Mesenteric fat pad (tissue), 1 donor: ENCODE measurements at places on chromosomes 5 and 9.
A peak's percentile ranks its signal among the peaks of the same experiment; 100 is the strongest.

GRCh38 chr9:38107811-38108304 lies 38.8 kb upstream of the SHB start:
- DNase-seq = no peak

- peak; percentile 68 for DNase-seq
Measured at GRCh38 chr5:368183-369084, 46.9 kb downstream of the AHRR start.

DNA sequence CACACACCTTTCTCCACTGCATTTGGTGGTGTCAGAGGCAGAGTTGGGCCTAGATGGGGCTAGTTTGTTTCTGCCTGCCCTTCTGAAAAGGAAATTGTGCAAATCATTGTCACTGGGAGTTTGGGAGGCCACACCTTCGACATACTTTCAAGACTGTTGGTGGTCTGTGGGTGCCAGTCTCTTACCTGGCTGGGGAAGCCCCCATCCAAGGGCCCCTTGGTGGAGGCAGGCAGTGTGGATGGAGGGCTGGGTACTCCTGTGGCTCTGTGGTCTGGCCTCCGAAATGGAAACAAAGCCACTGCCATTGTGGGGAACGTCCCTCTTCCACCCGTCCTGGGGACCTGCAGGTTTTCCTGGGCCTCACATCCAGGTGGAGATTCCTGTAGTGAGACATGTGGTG lies 10.9 kb upstream of the PHYHD1 start:
- no peak for DNase-seq

DNA sequence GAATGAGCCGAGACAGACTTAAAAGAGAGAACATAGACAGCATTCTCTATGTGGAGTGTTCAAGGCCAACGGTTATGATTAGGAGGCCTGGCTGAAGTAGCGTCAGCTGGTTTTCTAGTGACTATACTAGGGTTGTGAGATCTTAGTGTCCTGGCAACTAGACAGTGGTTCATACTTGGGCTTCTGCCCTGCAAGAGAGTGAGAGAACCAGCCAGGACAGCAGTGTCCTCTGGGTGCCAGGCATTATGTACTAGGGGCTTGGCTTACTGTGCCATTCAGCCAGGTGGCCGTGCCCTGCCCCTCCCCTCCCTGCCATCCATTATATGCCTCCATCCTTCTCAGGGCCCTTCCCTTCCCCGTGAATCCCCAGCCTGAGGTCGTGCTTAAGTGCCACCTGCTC lies 56.8 kb downstream of the TRIO start:
- DNase-seq = no peak

- no peak for DNase-seq
Measured at GRCh38 chr5:133032852-133033742, 6.7 kb upstream of the ZCCHC10 start.

- no peak for DNase-seq
Measured at GRCh38 chr9:109122726-109123621, 3.2 kb upstream of the TMEM245 start.

DNA sequence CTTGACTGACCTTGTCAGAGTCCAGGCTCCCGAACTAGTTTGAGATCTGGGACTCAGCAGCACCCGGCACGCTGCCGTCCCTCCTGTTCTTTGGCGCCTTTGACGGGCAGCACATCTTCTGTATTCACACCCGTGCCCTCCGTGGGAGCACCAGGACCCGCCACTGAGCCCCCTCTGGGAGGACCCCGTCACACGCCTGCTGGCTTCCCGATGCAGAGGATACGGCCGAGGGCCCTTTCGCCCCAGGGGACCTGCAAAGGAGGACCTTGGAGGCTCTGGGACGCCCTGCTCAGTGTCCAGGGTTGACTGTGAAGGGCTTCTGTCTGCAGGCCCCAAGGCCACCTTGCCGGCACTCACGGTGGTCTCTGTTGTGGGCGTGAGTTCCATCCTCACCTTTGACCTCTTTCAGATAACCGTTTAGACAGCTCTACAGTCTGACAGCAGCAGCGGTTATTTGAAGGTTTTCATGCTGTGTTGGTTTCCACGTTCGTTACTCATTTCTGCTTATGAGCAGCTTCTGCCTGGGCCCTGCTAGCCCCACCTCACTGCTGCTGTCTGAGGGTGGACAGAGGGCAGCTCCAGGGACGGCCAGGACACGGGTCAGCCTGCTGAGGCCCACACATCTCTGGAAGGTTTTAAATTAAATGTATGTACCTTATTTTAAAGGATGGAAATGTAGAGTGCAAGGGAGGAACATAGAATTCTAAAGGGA lies 12.6 kb upstream of the EXOC3 start:
- DNase-seq = peak; percentile 86

DNA sequence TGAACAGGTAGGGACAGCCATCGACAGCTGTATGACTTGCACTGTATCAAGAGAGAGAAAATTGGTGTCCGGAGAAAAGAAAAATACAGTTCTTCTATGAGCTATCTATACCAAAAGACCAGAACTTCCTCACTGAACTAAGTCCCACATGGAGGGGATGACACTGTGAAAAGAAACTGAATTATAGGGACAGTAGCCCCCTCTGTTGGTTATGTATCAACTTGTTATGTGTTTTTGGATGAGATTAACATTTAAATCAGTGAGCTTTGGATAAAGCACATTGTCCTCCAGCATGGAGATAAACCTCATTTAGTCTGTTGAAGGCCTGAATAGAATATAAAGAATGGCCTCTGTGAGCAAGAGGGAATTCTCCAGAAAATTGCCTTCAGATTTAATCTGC lies 176.6 kb upstream of the SH3GL2 start:
- DNase-seq = no peak

DNA sequence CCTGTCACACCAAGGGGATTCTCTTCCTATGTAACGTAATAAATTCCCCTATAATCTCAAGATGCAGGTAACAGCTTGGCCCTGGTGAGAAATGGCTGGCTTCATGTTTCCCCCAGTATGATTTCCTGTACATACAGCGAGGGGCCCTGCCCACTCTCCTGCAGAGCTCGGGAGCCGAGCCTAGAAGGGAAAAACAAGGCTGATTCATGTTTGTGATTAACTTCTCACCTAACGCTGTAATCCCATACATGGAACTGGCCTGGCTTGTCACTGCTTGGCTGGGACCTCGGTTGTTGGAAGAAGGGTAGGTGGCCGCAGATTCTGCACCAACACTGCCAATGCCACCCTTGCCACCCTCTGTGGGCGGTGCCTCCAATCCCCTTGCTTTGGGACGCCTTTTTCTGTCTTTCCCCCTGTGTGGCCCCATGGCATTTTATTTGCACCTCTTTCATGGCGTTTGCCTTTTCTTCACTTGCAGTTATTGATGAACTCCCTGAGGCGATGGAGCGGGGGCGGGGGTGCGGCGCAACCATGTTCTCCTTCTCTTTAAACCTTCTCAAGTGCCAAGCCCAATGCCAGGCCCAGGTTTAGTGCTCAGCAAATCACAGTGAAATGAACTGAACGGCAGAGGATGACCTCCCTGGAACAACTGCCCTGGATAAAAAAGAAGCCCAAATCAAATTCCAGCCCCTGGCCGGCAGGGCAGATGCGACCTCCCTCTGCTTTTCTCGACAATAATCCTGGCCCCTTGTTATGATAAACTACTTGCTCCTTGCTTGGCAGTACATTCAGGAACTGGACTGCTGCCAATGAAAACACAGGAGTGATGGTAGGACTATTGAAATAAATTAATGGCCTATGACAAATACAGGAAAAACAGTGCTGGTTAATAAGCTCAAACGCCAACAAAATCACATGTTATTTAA lies 108.1 kb downstream of the TMEM174 start:
- DNase-seq = no peak

- no peak for DNase-seq
Measured at GRCh38 chr9:114677418-114677817, 4.6 kb downstream of the TEX48 start.

DNA sequence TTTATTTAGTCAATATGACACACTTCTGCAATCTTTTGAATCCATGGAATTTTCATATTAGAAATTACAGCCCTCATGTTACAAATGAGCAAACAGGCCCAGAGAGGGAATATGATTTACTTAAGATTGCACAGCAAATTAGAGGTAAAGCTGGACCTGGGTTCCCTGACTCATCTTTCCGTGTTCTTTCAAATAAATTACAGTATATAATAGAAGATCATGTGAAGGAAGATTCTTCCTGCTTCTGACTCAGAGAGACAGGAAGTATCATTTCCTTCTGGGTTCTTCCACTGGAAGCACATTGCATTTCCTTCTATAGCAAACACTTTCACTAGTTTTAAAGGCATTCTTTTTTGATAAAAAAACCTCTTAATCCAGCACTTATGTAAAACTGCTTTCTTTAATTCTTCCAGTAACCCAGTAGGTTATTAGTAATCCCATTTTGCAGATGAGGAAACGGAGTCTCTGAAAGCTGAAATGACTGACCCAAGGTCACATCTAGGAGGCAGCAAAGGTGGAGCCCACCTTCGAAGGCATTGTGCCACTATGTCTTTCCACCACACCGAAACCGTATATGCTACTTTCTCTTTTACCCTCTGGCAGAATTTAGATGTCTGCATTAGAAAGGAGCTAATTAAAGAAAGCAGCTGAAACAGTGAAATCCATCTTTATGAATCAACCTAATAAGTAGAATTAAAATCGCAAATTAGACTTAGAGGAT lies 566.7 kb upstream of the KLF4 start:
- no peak for DNase-seq

- no peak for DNase-seq
Measured at GRCh38 chr9:32385152-32385884, 875 bp downstream of the ACO1 start.

GRCh38 chr9:105405514-105406131 lies 42.2 kb upstream of the FSD1L start:
- no peak for DNase-seq

DNA sequence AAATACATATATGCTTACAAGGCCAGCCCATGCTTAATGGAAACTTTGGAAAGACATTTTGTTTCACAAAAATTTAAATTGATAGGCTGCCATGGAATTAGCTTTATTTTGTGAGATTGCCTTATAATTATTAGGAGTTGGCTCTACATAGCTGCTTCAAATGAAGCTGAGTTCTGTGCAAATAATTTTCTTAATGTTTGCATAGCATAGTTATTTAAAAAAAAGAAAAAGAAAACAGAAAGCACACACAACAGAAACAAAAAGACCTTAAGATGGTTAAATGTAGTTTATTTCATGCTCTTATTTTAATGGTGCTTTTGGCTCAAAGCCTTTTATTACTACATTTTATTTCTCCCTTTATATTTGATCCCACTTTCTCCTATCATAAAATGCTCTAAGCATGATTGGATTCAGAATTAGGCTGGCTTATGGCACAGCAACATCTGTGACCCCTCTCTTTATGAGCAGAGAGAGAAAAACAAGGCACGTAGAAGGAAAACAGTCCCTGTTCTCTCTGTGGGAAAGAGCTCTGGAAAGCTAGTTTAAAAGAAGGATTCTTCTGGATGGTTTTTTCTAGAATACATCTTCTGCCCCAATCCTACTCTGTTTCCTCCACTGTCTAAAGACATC lies 530.5 kb downstream of the NTRK2 start:
- DNase-seq = no peak

DNA sequence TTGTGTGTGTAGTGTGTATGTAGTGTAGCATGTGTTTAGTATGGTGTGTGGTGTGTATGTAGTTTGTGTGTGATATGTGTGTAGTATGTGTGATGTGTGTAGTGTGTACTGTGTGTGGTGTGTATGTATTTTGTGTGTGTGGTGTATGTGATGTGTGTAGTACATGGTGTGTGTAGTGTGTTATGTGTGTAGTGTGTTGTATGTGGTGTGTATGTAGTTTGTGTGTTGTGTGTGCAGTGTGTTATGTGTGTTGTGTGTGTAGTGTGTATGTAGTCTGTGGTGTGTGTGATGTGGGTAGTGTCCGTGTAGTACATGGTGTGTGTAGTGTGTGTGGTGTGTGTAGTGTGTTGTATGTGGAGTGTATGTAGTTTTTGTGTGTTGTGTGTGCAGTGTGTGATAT lies 40.0 kb downstream of the SYK start:
- DNase-seq = no peak

- DNase-seq = no peak
Measured at GRCh38 chr9:18269561-18269960, 204.4 kb upstream of the ADAMTSL1 start.

DNA sequence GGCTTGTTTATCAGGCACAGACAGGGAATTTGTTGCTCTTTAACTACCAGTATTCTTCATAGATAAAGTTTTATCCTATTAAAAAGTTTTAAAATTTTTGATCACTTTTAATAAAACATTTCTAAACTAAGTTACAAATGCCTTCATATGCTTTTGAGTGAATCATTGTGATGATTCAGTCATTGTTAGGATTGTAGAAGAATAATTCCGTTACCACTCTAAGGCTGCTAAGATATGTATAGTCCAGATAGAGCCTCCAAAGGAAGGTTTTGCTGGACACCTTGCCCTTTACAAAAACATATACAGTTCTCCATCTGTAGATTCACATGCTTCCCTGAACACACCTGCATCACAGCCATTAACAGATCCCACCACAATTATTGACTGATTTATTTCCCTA lies 233.7 kb downstream of the SPOCK1 start:
- DNase-seq = no peak

DNA sequence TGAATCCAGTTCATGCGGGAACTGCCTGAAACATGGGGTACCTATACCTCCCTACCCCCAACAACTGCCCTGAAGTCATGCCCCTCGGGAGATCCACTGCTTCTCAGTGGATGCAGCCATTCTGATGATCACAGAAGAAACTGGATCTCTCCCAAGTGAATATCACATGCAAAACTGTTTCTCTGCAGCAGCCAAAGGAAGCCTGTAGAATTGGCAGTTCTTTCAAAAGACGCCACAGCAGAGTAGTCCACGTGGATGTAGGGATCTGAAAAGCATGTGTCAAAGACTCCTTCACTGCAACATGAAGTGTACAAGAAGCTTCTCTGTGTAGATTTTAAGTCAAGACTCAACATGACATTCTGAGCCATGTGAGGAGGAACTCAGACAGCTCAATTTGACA lies 286.7 kb downstream of the NR3C1 start:
- DNase-seq = no peak

DNA sequence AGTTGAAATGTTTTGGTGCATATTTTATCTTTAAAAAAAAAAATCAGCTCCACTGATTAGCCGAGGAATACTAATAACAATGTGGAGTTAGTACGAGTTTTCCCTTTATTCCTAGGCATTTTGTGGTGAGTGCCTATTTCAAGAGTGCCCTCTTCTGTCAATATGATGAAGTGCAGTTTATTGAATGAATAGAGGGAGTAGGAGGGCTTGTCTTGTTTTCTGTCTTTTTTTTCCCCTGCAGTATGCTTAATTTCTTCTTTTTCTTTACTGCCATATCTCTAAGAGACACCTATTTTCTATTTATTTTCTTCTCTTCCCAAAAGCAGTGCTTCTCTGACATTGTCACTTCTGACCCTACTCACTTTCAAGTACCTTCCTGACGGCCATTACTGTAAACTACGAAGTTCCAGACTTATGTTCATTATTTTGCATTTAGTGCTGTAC lies 169.6 kb upstream of the PITX1 start:
- no peak for DNase-seq

- DNase-seq = no peak
Measured at GRCh38 chr9:91711755-91712601, 238.1 kb downstream of the ROR2 start.

DNA sequence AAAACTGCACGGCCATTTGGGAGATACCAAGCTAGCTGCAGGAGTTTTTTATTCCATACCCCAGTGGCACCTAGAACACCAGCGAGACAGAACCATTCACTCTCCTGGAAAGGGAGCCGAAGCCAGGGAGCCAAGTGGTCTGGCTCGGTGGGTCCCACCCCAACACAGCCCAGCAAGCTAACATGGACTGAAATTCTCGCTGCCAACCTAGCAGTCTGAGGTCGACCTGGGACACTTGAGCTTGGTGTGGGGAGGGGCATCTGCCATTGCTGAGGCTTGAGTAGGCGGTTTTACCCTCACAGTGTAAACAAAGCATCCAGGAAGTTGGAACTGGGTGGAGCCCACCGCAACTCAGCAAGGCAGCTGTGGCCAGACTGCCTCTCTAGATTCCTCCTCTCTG lies 108.9 kb upstream of the CHD1 start:
- no peak for DNase-seq
